CD4-positive, alpha-beta T cell treated with Interleukin-2 at 100 ng/mL for 4 hours (primary cell): ENCODE measurements at places on chromosomes 5 and 9.

GRCh38 chr9:35226651-35227050 lies 64.8 kb downstream of the UNC13B start:
- no peak for DNase-seq

- no peak for DNase-seq
Observed at GRCh38 chr9:95635986-95636671, 119.4 kb upstream of the PTCH1 start.

- DNase-seq, result peak; percentile 7
Observed at GRCh38 chr9:68979538-68980314, 34.2 kb downstream of the PRKACG start.

DNA sequence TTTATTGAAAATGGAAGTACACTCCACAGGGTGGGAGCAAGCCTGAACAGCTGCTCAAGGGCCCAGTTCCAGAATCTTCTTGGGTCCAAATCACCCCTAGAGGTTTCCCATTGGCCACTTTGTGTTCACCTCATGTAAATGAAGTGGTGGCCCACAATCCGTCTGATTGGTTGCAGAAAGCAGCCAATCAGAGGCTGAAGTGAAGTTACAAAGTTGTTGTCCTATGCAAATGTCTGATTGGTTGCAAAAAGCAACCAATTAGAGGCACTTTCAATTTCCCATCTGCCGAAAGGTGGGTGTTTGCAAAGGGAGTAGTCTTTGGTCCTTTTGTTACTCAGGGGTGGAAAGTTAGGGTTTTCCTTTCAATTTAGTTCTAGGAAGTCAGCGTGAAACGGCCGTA lies 8.8 kb downstream of the TMEM171 start:
- no peak for DNase-seq

GRCh38 chr9:86706391-86706790 lies 240.9 kb downstream of the GAS1 start:
- no peak for DNase-seq
